ENCODE measurements at places on chromosomes 6 and 20.

GRCh38 chr6:156046841-156047449 lies 591.3 kb upstream of the NOX3 start:
- DNase-seq, result no peak

- no peak for DNase-seq
Measured at GRCh38 chr20:868279-868678, 34.8 kb downstream of the FAM110A start.

- DNase-seq, result no peak
Measured at GRCh38 chr6:127514773-127515227, 4.3 kb downstream of the MTCL3 start.

- DNase-seq, result no peak
Measured at GRCh38 chr6:166989427-166990032, 9.7 kb upstream of the CEP43 start.

DNA sequence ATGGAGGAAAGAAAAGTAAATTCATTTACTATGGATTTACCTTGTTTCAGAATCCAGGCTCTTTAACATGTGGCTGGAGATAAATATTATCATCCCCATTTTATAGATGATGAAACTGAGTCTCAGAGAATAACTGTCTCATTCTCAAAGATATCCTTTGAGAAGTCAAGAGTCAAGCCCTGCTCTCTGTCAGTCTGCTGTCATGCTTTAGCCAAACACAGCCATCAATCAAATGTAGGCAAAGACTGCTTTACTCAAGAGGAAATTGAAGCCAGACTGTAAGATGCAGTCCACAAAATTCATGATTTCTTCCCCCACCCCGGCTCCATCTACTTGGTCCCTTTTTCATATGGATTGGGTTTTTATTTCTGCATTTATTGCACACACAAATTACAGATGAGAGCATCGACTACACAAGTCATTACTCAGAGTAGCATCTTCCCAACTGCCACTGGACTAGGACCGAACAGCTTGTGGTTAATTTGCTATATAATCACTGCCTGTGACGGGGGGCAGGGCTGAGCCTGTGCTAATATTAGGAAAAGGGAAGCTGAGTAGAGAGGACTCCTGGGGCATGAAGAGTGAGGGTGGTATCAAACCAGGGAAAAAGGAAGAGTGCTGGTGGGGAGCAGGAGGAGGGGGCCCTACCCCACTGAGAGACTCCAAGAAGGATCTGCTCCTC lies 102.7 kb upstream of the TOP1 start:
- no peak for DNase-seq

DNA sequence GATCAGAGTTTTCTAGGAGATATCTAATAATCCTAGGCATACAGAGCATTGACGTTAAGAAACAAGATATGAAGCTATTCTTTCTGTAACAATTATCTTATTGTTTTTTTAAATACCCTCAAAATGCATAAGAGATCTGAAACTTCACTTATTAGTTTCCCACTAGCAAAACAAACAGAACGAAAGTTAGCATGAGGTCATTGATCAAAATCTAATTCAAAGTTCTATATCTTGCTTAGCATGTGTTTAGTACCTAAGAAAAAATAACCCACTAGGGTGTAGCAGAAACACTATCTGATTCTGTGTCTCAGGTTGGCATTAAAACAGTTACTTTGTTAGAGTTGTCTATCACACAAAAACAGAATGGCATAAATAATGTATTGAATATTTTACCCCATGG lies 1288.4 kb downstream of the EPHA7 start:
- DNase-seq, result no peak

GRCh38 chr6:105755885-105756284 lies 330.3 kb upstream of the PRDM1 start:
- no peak for DNase-seq

GRCh38 chr6:121187200-121187832 lies 147.0 kb downstream of the TBC1D32 start:
- DNase-seq, result no peak

- DNase-seq, result no peak
Measured at GRCh38 chr20:45039475-45039820, 61.5 kb downstream of the KCNS1 start.

- DNase-seq, result no peak
Measured at GRCh38 chr6:73694711-73695411, 1.1 kb upstream of the CD109 start.

- no peak for DNase-seq
Measured at GRCh38 chr6:144660561-144661115, 375.5 kb downstream of the UTRN start.

DNA sequence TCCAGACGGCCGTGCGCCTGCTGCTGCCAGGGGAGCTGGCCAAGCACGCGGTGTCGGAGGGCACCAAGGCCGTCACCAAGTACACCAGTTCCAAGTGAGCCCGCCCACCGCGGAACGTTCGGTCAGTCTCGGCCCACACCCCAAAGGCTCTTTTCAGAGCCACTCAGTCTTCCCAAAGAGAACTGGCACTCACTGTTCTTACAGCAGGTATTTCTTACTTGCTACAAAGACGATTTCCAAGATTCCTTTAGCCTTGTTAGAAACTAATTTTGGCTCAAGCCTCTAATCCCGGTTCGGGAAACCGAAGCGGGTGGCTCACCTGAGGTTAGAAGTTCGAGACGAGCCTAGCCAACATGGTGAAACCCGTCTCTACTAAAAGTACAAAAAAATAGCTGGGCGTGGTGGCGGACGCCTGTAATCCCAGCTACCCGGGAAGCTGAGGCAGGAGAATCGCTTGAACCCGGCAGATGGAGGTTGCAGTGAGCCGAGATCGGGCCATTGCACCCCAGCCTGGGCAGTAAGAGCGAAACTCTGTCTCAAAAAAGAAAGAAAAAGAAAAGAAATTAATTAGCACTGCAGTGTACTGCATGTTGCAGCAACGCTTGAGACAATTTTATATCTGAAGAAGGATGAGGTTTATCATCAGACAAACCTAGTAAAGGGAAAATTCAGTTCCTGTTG lies 73.1 kb downstream of the OR2B2 start:
- DNase-seq, result no peak

- no peak for DNase-seq
Measured at GRCh38 chr20:36688630-36689029, 42.6 kb upstream of the SLA2 start.

- no peak for DNase-seq
Measured at GRCh38 chr6:74734901-74735300, 471.0 kb downstream of the COL12A1 start.

DNA sequence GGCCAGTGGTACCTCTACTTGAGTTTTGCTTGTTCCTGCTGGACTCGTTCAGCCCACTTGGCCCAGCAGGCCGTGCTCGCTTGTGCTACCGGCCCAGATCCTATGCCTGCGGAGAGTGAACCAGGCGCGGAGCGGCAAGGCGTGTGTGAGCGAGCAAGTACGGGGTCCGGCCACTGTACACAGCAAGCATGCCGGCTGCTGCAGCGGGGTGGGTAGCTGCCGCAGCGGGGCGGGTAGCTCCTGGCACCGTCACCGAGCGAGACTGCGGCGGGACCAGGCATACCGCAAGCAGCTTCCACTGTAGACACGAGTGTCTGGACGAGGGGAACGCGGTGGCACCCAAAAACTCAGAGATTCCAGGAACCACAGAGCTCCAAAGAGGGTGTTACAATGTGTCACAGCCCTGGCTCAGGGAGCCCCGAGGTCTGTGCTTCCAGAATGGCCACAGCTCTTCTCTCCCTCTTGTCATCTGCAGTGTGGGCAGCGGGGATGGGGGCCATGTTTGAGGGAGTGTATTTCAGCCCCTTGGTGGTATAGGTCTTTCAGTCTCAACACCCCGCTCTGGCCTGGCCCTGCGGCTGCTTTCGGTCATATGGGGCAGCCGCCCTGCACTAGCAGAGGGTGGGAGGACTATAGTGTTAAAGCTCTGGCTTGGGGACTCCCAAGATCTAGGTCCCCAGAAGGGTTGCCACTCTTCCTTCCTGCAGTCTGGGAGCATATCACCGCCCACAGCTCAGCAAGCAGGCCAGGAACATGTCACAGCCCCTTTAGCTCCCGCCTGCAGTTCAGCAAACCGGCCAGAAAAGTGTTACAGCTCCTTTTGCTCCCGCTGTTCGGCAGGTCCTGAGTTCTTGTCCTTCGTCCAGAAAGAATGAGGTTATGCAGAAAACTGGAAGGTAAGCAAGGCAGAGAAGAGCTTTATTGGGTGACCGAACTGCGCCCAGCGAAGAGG lies 6.1 kb upstream of the RWDD1 start:
- DNase-seq, result peak; percentile 63

GRCh38 chr6:112800916-112801315 lies 453.8 kb downstream of the RFPL4B start:
- no peak for DNase-seq

DNA sequence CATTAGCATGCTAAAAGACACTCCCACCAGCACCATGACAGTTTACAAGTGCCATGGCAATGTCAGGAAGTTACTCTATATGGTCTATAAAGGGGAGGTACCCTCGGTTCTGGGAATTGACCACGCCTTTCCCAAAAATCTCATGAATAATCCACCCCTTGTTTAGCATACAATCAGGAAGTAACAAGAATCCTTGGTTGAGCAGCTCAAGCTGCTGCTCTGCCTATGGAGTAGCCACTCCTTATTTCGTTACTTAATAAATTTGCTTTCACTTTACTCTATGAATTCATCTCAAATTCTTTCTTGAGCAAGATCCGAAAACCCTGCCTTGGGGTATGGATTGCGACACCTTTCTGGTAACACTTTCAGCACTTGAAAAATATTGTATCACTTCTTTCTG lies 243.0 kb downstream of the BMP2 start:
- DNase-seq, result no peak

DNA sequence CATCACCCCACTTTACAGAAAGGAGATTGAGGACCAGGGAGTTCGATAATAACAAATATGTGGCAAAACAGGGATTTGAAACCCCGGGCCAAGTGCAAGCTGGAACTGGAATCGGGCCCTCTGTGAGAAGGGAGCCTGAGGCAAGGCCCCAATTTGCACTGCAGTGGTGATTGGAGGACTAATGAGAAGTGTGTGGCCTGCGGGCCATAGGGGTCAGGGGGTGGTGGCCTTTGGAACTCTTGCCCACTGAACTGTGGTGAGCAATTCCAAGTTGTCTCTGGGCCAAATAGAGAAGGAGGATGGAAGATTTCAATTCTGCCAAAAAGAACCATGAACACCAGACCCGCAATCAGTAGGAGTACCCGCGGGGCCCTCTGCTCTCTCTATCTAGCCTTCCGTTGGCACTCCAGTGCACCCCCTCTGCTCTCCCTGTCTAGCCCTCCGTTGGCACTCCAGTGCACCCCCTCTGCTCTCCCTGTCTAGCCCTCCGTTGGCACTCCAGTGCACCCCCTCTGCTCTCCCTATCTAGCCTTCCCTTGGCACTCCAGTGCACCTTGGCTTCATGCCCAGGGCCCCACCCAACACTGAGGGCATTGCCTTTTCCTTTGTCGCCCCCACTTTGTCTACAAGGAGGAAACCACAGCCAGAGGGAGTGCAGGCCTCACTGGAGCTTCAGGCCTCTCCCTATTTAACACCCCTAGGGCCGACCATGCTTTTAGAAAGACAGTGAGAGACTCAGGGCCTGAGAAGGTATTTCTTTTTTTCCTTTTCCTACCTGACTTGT lies 6.0 kb upstream of the PTPRA start:
- DNase-seq, result no peak

DNA sequence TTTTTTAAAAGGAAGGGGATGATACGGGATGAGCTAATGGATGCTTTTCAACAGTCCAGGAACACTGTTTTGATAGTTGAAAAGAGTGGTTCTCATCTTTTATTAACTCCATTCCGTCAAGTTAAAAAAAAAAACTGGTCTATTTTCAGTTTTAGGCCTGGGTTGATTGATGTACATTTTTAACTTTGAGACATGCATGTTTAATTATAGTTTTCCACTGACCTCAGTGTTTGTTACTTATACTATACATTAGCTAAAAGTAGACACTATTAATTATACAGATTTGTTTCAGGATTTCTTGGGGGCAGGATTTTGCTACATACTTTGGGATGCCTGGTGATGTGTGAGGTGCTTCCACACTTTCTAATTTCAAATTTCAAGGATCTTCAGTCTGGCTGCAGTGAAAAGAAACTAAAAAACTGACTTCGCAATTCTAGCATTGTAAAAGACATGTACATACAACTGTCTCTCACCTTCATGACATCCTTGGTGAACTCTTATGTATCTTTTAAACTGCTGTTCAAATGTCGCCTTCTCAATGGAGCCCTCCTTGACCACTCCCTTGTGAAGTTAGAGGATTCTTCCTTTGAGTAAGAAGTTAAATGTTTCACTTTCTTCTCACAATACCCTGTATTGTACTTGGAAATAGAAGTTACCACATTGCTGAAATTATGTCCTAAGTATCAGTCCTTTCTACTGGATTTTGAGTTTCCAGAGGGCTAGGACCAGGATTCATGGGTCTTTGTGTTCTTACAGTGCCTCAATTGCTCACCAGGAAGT lies 101.7 kb downstream of the TSHZ2 start:
- no peak for DNase-seq

GRCh38 chr6:89536231-89536630 lies 102.3 kb downstream of the LYRM2 start:
- DNase-seq, result no peak

DNA sequence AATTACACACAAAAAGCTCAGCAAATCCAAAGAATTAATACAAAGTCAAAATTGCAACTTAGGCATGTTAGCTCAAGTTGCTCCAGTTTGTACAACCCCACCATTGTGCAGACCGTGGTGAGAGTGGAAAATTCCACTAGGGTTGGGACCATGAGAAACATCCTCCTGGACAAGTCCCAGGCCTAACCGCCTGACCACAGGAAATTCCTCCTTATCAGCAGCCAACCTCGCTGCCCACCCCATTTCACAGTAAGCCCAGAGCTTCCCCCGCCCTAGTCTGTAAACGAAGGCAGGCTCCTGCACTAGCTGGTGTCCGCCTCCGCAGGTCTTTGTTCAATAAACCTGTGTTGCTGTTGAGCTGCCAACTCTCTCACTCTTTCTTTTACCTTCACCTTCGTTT lies 1023.3 kb downstream of the EYS start:
- DNase-seq, result no peak

- no peak for DNase-seq
Measured at GRCh38 chr20:18978311-18978710, 164.7 kb downstream of the SCP2D1 start.

GRCh38 chr6:35086282-35086632 lies 54.9 kb downstream of the TCP11 start:
- no peak for DNase-seq

DNA sequence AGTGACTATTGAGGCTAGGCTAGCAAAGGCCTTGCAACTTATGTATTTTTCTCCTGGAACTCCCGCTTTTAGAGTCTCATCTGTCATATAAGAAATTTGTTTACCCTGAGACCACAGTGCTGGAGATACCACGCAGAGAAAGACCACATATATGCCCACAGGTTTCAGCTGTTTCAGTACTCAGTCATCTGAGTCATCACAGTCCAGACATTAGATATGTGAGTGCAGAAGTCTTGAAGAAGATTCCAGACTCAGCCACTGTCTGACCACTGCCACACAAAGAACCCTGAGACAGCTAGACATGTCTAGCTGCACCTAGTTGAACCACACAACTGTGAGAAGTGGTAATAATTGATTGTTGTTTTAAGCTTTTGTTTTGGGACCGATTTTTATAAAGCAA lies 648.3 kb downstream of the EPM2A start:
- no peak for DNase-seq
